SW 1271 (cell line): ENCODE measurements at places on chromosomes 3 and 15.

GRCh38 chr15:63679588-63679987 is 82.4 kb downstream of the FBXL22 start:
- no peak for DNase-seq

- DNase-seq: peak; percentile 81
Observed at GRCh38 chr3:42179110-42179725, 86.8 kb downstream of the CCK start.

- no peak for DNase-seq
Observed at GRCh38 chr3:138799822-138800221, 34.9 kb downstream of the PIK3CB start.

DNA sequence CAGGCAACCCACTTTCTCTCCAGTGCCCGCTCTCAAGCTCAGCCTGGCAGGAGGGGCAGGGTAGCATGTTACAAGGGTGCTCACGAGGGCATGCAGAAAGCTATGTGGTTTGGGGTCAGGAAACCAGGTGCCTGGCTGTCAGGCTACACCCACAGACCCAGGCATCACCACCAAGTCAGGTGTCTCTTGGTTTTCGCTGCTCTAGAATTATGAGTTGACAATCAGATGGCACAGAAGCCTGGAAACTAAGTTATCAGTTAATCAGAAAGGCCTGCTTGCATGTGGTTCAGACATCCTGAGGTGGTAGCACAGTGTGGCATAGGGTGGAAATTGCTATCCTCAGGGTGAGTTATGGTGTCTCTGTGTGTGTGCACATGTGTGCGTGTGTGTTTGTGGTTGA is 16.2 kb upstream of the CCR9 start:
- DNase-seq: no peak

- DNase-seq: no peak
Observed at GRCh38 chr15:98907927-98908471, 99.6 kb downstream of the PGPEP1L start.

- DNase-seq: no peak
Observed at GRCh38 chr3:156776031-156776430, 50.1 kb upstream of the LEKR1 start.

GRCh38 chr3:134333522-134334181 is 40.6 kb downstream of the AMOTL2 start:
- no peak for DNase-seq

DNA sequence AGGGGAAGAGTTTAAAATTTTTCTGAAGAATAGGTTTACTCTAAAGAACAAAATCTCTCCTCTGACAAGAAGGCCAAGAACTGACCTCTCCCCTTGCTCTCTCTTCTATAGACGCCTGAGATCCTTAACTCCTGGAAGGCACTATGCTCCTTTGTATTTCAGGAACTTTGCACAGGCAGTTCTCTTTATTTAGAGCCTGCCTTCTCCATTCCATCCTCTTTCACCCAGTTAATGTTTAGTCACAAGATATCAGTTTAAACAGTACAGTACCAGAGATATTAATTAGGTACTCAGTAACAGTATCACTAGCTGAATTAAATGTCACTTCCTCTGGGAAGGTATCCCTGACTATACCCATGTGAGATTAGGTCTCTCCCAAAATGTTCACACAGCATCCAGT is 33.5 kb downstream of the HERC1 start:
- no peak for DNase-seq

DNA sequence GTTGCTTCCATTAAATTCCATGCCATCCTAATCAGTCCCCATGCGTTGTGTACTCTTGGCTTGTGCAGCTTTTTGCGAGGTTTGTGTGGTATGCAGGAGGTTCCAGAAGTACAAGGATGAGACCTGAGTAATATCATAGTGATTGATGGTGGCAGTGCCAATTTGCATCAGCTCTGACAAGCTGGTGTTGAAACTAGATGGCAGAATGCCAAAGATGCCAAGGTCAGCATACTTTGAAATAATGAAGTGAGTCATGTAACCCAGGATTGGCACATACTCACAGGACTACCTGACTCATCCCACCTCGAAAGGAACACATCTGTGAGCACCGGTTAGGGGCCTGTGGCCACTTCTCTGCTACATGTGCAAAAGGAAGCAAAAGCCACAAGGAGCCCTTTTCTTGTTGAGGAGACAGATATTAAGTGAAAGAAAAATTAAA is 14.3 kb downstream of the KAT2B start:
- DNase-seq: peak; percentile 90

- no peak for DNase-seq
Observed at GRCh38 chr3:194306109-194306686, 44.9 kb downstream of the CPN2 start.

- DNase-seq: peak; percentile 34
Observed at GRCh38 chr3:66039590-66039887, 821 bp upstream of the MAGI1 start.

GRCh38 chr3:81451611-81452010 is 309.8 kb downstream of the GBE1 start:
- DNase-seq: no peak

- DNase-seq: peak; percentile 21
Observed at GRCh38 chr3:40317061-40317855, 7.8 kb downstream of the EIF1B start.

- DNase-seq: no peak
Observed at GRCh38 chr3:145159640-145160039, 1001.3 kb downstream of the PLOD2 start.

DNA sequence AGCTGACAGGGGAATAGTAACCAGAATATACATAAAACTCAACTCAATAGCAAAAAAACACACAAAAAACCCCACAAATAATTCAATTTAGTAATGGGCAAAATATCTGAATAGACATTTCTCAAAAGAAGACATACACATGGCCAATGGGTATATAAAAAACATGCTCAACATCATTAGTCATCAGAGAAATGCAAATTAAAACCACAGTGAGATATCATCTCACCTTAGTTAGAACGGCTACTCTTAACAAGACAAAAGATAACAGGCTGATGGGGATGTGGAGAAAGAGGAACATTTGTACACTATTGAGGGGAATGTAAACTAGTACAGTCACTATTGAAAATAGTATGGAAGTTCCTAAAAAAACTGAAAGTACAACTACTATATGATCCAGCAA is 678.6 kb downstream of the MECOM start:
- DNase-seq: no peak

DNA sequence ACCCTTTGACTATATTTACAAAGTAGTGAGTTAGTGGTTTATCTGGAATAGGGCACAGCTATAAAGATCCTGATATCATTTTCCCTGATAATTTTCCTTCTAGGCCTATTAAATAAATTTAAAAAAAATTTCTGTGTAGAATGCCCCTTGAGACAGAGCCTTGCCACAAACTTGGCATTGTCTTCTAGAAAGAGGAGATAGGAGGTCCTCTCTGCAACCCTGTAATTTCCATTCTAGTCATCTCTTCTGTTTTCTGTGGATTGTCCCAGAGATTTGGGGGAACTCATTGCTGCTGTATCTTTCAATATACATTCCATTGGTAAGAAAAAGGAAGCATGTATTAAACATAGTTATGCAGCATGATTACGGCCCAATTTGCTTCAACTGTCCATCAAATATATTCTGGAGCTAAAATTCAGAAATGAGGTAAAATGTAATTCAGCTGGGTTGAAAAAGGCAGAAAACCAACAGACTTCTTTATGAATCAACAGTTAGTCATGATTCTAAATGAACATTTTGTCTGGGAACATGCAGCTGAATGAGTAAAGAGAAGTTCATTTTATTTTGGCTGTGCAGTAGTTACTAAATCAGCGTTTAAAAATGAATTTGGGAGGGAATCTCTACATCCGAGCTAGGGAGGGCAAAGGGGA is 401.1 kb downstream of the NAALADL2 start:
- no peak for DNase-seq

GRCh38 chr3:52694528-52695189 is 8.8 kb downstream of the GNL3 start:
- DNase-seq: no peak

DNA sequence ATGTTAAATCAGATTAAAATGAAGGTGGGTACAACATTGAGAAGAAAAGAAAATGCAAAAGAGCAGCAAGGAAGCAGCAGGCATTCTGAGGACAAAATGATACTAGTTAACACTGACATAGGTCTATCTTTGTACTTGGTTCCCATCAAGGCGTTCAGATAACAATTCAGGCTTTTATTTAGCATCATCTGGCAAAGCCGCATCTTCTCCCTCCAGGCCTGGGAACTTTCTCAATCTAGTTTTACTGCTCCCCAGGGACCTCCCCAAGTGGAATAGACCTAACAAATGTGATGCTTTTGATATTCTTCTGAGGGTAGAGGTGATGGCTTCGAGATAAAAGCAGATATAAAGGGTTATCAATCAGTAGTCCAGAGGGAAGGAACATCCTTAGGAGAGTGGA is 130.6 kb downstream of the C3orf38 start:
- no peak for DNase-seq

- no peak for DNase-seq
Observed at GRCh38 chr3:107384907-107385306, 7.7 kb downstream of the CCDC54 start.

DNA sequence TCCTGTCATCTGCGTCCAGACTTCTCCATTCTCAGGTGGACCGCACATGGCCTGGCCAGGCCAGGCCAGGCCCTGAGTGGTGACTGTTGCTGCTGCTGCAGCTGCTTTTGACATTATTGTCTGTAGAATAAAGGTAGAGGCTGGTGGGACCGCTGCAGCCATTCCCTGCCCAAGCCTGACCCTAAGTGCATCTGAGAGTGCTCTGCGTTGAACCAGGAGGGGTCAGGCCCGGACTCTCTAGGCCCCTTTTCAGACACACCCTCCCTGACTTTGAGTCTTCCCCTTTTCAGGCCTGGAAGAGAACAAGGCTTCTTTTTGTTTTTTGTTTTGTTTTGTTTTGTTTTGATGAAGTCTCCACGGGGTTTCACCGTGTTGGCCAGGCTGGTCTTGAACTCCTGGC is 54.6 kb upstream of the FLNB start:
- DNase-seq: no peak

DNA sequence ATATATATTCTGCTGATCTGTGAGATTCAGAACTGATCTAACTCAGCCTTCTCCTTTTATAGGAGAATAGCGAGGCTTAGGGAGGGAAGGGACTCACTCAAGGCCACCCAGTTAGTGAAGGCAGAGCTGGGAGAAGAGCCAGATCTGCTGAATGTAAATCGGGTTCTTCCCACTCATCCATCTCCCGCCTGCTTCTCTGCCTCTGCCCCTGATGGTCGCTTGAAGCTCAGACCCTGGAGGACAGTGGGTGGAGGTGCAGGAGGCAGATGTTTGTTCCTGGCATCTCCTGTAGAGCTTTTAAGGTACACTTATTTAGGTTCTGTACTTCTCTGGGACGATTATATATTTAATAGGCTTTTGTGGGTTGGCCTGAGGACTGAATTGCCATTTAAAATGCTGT is 4.3 kb downstream of the PDIA5 start:
- DNase-seq: no peak

GRCh38 chr15:69703532-69704187 is 251.0 kb downstream of the RPLP1 start:
- no peak for DNase-seq

DNA sequence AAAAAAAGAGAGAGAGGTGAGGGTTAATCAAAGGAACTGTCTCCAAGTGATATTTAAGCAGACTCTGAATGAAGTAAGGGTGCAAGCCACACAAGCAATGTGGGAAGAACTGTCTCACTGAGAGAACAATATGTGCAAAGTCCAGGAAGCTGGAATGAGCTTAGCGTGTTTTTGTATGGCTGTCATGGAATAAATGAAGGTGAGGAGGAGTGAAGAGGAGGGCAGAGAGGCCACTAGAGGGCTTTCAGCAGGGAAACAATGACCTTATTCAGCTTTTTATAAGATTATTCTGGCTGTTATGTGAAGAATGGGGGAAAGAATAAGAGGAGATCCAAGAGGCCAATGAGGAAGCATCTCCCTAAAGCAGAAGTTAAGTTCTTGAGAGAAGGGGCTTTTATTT is 86.9 kb upstream of the COL8A1 start:
- DNase-seq: no peak

DNA sequence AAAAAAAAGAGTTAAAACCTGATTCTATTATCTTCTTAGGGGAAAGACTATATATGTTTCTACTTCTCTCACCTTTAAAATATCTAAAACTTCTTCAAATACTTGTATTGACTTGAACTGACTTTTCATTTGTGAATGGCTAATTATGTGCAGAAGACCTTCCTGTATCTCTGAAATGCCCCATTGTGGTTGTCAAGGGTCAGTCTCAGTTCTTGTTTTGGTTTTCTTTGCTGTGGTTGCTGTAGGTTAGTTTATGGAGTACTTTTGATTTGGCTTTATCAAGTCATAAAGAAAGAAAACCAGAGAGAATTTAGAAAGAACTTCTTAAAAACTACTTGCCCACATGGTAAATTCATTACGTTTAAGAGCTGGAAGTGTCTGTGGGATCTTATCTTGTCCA is 345.3 kb upstream of the POU1F1 start:
- DNase-seq: no peak
